ENCODE measurements at places on chromosomes 7 and 10.

- DNase-seq: peak; percentile 26
Measured at GRCh38 chr7:98202367-98203195, 8.7 kb upstream of the BHLHA15 start.

DNA sequence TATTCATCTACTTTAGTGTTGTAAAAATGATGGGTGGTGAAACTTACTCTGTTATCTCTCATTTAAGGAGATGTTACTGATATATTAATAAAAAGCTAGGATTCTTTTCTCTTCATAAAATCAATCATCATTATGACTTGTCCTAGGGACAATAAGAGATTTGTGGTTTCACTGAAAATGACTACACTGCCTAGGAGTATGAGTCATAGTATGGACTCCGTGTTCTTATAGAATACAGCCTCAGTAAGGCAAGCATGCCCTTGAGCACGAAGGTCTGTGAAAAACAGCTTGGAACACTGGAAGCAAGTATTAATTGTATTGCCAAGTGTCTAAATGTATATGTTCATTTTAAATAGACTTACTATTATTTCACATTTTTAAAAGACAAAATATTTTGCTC is 749.2 kb upstream of the PCDH15 start:
- DNase-seq: no peak

DNA sequence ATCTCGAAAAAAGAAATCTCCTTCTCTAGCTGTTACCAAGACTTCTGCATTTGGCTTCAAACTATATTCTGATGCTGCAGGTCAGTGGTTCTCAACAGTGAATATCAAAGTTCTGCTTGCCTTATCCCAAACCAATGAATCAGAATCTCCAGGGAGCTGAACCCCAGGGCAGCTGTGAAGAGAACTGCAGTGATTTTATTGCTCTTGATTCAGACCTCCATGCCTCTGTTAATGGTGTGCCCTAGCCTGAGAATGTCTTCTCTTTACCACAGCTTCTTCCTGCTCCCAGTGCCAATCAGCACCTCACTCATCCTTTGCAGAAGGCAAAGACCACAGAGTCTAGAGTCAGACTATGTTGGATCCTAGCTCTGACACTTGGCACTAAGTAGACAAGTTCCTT is 46.2 kb upstream of the MRLN start:
- no peak for DNase-seq

- no peak for DNase-seq
Measured at GRCh38 chr10:23173214-23174073, 18.7 kb upstream of the PTF1A start.

DNA sequence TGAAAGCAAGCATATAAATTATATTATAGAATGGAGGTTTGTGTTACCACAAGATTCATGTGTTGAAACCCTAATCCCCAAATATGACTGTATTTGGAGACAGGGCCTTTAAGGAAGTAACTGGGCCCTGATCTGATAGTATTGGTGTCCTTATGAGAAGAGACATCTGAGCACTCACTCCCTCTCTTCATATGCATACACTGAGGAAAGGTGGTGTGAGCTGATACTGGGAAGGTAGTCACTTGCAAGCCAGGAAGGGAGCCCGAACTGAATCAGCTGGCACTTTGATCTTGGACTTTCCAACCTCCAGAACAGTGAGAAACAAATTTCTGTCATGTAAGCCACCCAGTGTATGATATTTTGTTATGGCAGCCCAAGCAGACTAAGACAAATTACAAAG is 66.9 kb upstream of the RHOBTB1 start:
- no peak for DNase-seq

- no peak for DNase-seq
Measured at GRCh38 chr7:137577184-137577583, 233.7 kb upstream of the PTN start.

- no peak for DNase-seq
Measured at GRCh38 chr7:2517026-2517425, 2.5 kb upstream of the LFNG start.

DNA sequence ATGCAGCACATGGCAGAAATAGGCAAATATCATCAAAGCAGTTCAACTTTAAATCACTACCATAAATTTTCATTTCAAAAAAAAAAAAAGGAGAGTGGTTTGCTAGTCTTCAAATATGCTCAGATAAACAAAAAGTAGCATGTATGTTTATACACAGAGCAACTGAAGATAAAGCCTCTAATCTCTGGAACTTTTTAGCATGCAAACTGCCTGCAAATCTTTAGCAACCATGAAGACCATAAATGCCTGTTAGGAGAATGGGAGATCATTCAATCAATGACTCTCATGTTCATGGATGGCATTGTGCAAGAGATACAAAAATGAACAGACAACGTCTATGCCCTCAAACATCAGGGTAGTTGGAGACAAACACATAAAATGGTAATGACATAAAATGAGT is 57.3 kb downstream of the ORC5 start:
- DNase-seq: no peak

DNA sequence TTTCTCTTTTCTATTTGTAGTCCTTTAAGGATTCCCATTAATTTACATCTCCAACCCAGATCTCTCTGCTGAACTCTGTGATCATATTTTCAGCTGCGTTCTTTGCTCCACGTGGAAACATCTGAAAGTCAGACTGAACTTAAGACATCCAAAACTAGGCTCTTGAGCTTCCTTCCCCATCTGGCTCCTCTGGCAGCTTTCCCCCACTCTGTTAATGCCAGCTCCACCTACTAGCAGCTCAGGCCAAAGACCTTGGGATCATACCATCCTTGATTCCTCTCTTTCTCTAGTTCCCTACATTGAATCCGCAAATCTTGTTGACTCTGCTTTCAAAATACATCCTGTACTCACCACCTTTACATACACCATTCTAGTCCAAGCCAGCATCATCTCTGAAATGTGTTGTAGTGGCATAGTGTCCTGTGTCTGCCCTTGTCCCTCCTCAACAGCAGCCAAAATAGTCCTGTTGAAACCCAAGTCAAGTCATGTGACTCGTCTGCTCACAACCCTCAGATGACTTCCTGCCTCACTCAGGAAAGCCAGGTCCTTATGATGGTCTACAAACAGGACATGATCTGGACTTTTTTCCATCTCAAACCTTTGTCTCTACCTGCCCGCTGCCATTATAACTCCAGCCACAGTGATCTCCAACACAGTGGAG is 7.0 kb downstream of the REEP3 start:
- no peak for DNase-seq

GRCh38 chr7:19708397-19709248 is at the start of gene POLR1F:
Gene POLR1F (minus strand): TSS chr7:19709037. CDS start chr7:19709016, 21 bp downstream.
- DNase-seq: peak; percentile 83

DNA sequence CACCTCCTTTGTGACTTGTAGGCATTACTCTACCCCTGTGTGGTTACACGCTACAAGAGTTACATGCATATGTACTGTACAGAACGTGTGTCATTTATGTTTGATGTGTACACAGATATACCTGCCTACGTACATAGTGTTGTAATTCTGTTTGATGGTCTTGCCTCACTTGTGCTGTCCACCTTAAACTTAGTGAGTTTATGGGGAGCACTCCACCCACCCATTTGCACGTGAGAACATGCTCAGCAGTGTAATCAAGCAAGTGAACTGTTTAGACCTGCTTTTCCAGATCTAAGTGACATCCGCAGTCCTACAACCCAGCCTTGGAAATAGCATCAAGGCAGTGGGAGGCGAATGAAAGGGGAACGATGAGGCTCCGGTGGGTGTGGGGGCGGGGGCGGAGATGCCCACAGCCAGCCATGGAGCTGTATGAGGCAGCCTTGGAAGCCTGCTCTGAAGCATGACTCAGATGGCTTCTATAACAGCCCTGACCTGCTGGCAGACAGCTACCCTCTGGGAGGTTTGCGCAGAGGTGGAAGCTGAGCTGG is 52.1 kb downstream of the SUFU start:
- DNase-seq: no peak

DNA sequence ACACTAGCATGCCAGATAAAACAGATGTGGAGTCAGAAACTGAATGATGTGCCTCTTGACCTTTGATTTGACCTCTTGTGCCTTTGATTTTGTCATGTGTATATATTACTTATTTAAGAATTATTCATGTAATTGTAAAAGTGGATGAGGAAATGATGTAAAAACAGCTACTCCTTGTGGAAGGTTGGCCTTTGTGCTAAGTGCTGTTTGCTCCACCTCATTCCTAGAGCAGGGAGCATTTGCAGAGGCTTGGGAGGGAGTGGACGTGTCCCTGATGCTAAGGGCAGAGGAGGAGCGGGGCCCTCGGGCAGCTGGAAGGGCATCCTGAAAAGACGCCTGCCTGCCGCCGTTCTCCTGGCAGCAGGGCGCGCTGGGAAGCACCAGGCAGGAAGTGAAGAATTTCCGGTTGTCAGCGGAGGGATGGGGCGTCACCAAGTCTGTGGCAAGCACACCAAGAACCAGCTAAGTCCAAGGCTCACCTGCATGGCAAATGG is 197.6 kb upstream of the ZNF32 start:
- no peak for DNase-seq

DNA sequence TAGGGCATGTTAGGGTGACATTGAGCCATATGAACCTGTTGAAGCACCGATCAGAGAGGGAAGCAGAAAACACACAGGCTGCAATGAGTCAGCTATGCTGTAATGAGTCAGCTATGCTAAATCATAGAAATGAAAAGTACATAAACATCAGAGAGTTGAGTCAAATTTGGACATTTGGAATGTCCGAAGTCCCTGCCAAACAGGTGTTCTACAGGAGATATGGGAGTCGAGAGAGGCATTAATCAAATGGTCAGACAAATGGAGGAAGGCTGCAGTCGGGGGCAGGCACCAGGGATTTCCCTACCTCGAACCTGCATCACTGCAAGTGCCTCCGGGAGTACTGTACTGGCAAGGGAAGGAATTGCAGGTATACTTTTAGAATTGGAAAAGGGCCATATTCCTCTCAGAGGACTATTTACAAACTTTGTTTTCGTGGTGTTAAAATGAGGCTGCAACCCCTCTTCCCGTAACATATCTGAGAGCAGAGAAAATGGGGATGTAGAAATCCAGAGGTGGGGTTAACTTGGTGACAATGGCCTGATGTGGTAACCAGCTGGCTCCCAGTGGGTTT is 8.8 kb upstream of the ZC3HAV1 start:
- no peak for DNase-seq

- no peak for DNase-seq
Measured at GRCh38 chr7:90155206-90155605, 937 bp downstream of the STEAP1 start.

DNA sequence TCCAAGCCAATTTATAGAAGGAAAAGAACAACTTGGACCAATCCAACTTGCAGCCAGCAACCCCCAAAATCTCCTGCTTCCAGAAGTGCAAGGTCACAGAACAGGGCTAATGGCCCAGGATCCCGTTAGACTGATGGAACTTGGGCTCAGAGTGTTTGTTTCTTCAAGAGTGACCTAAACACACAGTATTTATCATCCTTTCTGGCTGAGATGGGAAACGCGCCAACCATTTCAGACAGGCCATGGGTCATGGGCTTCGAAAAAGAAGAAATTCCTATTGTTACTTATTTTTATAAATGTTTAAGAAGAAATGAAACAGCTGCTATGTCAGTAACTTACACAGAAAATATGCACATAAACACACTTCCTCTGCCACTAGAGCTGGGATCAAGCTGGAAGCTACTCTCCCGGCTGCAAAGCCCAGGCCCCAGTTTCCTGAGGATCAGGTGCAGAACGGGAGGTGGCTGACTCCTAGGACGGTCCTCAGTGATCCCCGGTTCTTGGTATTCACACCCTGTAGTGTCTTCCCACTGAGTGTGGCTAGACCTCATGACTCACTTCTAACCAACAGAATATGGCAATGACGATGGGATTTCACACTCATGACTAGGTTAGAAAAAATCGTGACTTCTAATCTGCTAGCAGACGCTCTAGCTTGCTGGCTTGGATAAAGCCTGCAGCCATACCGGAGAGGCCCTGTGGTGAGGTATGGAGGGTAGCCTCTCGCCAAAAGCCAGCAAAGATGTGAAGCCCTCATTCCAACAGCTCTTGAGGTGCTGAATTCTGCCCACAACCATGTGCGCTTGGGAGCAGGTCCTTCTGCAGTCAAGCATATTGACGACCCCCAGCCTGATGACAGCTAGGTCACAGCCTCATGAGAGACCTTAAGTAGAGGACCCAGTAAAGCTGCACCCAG is 60.2 kb downstream of the CHST15 start:
- no peak for DNase-seq

- no peak for DNase-seq
Measured at GRCh38 chr10:62019013-62019684, 117.7 kb downstream of the ARID5B start.

GRCh38 chr7:40008223-40008815 is 58.3 kb downstream of the CDK13 start:
- DNase-seq: no peak

GRCh38 chr7:130401578-130401977 is 21.3 kb downstream of the CPA1 start:
- no peak for DNase-seq

GRCh38 chr10:59181668-59182067 is 5.2 kb downstream of the PHYHIPL start:
- no peak for DNase-seq

GRCh38 chr10:80144696-80145131 is 12.2 kb downstream of the PLAC9 start:
- no peak for DNase-seq

DNA sequence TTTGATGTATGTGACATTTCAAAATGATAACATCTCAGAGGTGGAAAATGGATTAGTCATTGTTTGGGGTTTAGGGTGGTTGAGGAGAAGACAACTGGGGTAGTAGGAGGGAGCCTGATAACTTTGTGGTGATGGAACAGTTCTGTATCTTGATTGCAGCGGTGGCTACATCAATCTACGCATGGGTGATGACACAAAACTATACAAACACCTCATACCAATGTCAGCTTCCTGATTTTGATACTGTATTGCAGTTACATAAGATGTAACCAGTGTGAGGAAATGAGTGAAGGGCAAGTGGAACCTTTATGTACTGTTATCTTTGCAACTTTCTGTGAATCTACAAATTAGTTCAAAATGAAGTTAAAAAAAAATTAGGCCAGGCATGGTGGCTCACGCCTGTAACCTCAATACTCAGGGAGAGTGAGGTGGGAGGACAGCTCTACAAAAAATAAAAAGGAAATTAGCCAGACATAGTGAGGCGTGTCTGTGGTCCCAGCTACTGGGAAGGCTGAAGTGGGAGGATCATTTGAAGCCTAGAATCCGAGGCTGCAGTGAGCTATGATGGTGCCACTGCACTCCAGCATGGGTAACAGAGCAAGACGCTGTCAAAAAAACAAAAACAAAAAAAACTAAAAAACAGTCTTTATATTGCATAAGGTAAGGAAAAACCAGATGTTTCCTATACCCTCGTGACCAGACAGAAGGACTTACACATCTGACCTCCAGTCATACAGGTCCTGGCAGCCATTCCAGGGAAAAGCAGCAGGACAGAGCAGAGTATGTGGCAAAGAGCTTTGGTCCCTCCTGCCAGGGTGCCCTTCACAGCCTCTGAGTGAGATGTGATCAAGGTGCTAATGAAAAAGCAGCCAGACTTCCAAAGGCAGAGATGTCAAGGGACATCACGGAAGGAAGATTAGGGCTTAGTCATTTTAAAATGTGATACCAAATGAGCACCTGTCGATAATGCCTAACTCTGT is 50.8 kb downstream of the CYTH3 start:
- no peak for DNase-seq

- no peak for DNase-seq
Measured at GRCh38 chr7:1224086-1224716, 8.5 kb upstream of the UNCX start.

All from stimulated activated CD8-positive, alpha-beta memory T cell treated with anti-CD3 and anti-CD28 coated beads, Interleukin-4, amount 100 ng/mL, for 1 hour (primary cell).